ENCODE measurements at places on chromosomes 7 and 10.

GRCh38 chr7:711922-712380 lies 14.5 kb upstream of the DNAAF5 start:
- DNase-seq: no peak

- peak; percentile 91 for DNase-seq
Observed at GRCh38 chr7:75650681-75651080, 88.1 kb downstream of the HIP1 start.

DNA sequence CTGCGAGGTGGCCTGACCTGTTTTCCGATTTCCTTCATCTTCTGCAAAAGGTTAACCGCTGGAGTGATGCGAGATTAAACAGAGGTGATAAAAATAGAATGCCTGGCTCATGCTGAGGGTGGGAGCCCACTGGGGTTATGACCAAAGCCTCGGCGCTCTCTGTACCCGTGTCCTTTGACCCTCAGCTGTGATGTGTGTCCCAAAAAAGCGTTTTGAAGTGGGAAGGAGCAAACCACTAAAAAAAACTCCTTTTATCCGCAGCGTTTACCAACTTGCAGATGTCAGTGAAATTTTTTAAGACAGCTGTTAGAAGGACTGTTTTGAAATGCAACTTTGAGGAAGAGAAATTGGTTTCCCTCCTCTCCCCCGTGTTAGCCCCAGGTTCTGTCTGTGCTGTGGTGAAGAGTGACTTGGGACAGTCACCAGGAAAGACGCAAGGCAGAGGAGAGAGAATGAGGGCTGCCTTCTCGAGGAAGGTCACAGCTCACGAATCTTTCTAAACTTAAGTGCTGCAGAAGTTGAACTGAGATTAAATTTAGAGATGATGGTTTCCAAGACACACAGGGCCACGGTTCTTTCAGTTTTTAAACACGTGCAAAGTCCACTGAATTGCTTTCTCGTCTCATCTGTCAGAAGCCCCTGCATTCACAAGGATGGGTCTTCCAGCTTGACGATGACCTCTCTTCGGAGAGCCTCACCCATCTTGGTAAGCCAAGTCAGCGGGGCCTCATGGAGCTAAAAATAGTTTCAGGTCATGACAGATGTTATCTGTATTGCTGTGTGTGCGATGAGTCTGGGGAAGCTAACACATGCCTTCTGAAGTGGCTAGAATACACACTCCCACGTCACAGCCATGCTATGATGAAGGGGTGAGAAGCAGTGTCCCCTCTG lies 27.6 kb downstream of the AMZ1 start:
- DNase-seq: no peak

- DNase-seq: no peak
Observed at GRCh38 chr7:100400656-100401055, 27.4 kb downstream of the PILRA start.

DNA sequence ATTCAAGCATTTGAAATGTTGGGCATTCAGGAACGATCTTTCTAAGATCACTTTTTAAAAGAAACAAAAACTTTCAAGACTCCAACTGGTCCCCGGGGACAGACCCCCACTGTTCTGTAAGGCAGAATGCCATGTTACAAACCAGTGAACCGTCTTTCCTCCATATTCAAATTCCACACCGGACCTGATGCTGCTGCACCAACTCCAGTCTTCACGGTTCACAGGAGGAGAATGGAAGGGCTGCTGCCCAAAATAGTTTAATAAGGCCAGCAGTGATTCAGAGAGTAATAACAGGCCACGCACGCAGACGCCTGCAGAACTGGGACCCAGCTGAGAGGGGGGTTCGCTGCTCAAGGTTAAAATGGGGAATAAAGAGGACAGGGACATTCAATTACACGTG lies 47.2 kb downstream of the OSBPL3 start:
- no peak for DNase-seq

DNA sequence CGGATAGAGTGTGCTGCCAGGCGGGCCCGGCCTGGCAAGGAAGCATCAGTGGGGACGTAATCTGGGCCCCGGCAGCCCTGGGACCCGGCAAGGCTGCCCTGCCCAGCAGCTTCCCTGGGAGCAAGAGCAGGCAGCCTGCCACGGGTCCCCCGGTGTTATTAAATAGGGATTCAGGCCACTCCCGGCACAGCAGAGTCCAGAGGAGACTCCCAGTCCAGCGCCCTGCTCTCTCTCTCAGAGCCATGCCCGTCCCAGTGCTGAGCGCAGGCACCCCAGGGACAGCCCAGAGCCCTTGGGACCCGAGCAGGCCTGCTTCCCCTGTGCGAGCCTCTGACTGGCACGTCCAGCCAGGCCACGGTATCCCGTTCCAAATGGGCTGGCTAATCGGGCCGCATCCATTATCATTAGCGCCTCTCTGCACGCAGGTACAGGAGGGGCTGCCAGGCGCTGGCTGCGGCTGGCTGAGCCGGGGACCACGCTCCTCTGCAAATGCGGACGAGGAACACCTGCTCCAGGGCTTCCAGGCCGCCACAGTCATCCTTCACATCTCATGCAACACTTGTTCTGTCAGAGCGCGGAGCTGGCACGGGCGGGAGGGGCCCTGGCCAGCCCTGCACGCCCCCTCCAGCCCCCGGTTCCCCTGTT lies 344.2 kb upstream of the MKI67 start:
- peak; percentile 28 for DNase-seq

- DNase-seq: no peak
Observed at GRCh38 chr7:156747718-156748117, 107.1 kb downstream of the RNF32 start.

GRCh38 chr7:151277631-151278030 lies 29.1 kb upstream of the SMARCD3 start:
- no peak for DNase-seq

DNA sequence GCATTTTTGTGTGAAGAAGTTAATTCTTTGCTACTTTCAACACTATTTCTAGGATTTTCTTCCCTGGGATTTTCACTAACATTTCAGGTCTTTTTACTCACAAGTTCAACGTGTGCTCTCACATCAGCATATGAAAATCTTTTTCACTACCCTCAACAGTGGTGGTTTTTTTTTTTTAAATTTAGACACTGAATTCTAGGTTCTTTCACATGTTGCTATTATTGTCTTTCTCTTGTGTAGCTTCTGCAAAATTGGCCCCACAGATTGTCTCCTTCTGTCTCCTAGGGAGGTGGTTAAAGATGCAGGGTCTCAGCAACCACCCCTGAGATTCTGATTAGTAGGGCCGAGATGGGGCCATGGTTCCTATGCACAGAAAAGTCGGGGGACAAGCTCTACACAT lies 165.0 kb upstream of the GPR26 start:
- DNase-seq: no peak

DNA sequence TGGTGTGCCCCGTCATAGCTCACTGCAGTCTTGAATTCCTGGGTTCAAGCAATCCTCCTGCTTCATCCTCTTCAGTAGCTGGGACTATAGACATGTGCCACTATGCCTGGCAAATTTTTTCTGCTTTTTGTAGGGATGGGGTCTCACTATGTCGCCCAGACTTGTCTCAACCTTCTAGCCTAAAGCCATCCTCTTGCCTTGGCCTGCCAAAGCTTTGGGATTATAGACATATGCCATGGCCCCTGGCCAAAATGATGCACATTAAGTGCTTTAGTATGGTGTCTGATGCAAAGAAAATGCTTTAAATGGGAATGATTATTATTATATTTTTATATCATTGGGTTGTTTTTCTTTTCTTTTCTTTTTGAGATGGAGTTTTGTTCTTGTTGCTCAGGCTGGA lies 33.2 kb upstream of the VCL start:
- DNase-seq: no peak

GRCh38 chr7:6271060-6271658 lies 1.3 kb downstream of the CYTH3 start:
- DNase-seq: peak; percentile 33

GRCh38 chr10:44516891-44517290 lies 132.0 kb upstream of the CXCL12 start:
- DNase-seq: no peak

GRCh38 chr7:6636741-6637543 lies at the start of gene ZNF316:
Gene ZNF316 (plus strand): TSS chr7:6637318. CDS start chr7:6642410, 5,092 bp downstream.
- DNase-seq: peak; percentile 51

DNA sequence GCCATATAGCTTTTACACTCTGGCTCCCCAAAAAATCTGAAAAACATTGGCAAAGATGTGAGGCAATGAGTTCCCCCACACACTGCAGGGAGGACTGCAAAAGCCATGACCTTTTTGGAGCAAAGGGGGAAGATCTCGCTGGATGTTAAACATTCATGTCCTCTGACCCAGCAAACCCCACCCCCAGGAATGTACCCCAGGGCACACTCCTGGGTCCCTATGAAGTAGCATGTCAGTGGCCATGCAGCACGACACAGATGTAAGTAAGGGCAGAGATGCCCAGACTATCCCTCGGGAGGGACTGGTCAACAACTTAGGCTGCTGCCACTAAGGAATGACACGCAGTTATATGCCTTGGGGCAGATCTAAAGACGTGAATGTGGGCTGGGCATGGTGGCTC lies 100.6 kb downstream of the DLG5 start:
- DNase-seq: no peak

DNA sequence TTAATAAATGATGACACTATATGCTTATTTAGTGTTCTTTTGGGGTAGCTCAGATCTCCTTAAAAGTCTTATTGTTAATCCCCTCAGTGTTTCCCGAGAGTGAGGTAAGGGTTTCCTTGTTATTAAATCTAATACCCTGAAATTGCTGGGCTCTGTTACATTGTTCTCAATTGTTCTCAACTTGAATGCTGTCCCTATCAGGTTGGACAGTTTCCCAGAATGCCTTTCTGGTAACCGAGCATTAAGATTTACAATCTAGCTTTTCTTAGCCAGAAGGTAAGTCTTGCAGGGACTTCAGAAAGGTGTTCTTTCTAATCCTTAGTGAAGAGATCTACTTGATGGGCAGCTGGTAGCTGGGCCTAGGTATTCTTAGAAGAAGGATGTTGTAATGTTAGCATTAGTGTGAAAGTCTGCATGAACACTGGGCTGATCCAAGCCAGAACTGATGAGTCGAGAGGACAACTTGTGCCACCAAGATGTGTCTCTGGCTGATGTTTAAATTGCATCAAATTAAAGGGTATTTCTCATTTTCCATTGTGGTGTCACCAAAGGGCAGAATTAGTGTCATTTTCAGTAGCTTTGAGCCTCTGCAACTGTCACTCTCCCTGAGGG lies 89.9 kb downstream of the SND1 start:
- no peak for DNase-seq

DNA sequence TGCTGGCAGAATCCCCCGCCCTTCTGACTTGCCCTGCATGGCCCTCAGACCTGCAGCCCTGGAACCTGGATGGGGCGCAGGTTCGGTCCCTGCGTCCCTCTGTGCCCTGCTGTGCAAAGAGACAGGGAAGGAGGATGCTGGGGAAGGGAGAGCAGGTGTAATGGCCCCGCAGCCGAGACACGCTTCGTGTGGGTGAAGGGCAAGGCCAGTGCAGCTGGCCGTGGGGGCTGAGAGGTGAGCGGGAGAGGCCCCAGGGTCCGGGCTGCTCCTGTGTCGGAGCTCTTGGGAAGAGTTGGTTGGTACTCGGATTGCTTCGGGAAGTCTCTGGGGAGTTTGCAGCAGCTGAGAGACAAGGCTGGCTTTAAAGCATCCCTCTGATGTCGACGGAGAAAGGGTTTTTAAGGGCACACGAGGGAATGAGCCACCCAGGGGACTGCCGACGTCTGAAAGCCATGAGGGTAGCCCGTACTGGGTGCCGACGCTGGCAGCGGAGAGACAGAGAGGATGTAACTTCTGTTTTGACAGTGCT lies 6.5 kb downstream of the ELFN1 start:
- no peak for DNase-seq

DNA sequence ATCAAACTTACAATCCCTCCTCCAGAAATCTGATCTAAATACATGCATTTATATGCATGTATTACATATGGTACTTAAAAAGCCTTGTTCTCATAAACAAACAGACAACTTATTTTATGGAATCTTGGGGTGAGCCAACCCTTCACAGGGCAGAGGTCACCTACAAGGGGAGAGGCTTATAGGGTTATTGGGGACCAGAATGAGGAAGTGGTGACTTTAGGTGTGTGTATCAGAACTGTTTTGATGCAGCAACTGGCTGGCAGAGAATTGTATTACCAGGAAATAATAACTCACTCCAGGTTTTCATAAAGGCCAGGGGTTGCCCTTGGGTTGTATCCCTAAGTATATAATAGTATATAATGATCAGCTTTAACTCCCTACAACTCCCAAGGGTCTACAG lies 91.1 kb downstream of the SVIL start:
- DNase-seq: no peak

GRCh38 chr7:46651561-46652088 lies 730.6 kb upstream of the IGFBP3 start:
- DNase-seq: no peak

GRCh38 chr7:106069471-106070200 lies 42.5 kb downstream of the SYPL1 start:
- DNase-seq: no peak

GRCh38 chr7:128081808-128082207 lies 50.6 kb upstream of the LRRC4 start:
- DNase-seq: no peak

DNA sequence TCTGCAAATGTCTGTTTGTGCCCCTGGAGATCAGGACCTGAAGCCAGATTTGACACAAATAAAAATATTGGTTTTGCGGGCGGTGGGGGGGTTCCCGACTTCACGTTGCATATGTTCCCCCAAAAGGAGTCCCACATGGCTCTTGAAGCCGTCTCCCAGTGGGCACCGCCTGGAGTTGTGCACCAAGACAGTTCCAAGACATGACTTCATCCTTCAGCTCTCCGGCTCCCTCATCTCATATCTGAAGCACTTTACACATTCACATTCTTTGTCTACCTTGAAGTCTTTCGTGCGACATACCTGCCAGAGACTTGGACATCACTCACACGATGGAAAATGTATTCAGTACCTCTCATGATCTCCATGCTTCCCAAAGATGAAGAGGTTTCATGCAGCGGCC lies 362.8 kb upstream of the FOXK1 start:
- no peak for DNase-seq

DNA sequence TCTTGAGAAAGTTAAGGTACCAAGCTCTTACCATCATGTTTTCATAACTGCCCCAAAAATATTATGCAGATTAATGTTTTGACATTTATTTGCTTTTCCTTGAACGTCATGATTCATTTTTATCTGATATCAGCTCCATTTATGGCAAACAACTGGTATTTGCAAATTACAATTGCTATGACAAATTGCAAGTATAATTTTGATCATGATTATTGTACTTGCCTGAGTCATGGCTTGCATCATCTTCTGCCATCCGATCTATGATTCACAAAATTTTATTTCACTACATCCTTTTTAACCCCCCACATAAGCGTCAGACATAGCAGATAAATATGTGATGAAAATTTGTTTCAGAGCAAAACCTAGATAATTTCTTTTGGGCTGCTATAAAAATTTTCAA lies 155.0 kb downstream of the STK31 start:
- no peak for DNase-seq

GRCh38 chr7:157703534-157704195 lies 366.9 kb downstream of the DNAJB6 start:
- no peak for DNase-seq

Data from NCI-H1092 treated with DMSO at 0.1 percent for 48 hours (cell line).